ENCODE measurements at places on chromosomes 1 and 21. TPM values are rescaled to one million over a fixed set of nuclear protein-coding genes. Genes with fewer than 3 reads are reported as not detected.

DNA sequence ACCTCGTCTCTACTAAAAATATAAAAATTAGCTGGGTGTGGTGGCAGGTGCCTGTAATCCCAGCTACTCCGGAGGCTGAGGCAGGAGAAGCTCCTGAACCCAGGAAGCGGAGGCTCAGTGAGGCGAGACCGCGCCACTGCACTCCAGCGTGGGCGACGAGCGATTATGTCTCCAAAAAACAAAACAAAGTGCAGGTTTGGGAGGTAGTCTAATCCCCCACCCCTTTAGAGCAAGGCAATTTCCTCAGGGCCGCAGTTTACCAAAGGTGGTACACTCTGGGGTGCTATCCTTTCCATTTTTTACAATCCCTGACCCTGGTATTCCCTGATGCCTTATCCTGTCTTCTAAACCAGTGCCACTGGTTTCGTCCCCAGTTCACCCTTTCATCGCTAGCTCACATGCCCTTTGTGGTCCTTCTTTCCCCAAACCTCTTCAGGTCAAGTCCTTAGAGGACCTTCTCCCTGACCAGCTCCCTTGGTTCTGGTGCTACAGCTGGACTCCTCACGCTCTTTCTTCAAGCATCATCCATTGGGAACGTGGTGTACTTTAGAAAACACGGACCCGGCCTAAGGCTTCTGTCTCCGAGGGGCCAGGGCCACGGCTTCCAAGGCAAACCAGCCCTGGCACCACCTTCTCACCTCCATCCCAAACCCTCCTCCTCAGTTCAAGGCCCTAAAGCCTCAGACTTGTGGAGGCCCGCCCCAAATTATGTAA, 873 bp downstream of the IFT25 start:
- peak overlapping the region; percentile 92 for H3K4me3 ChIP-seq
- H3K27ac ChIP-seq = peak overlapping the region; percentile 78
- H3K36me3 ChIP-seq = no peaks in the 10 kb centered on the region
- no peaks in the 10 kb centered on the region for H3K27me3 ChIP-seq
- H3K4me1 ChIP-seq = peaks cover 3% of the 10 kb centered on the region
- DNase-seq = no peak

- H3K4me3 ChIP-seq = no peak overlapping the region
- H3K27me3 ChIP-seq = no peaks in the 10 kb centered on the region
- peaks cover 50% of the 10 kb centered on the region for H3K36me3 ChIP-seq
Observed at GRCh38 chr1:29156543-29157268, 25.0 kb downstream of the SRSF4 start.

GRCh38 chr1:212958175-212958574, 7.8 kb downstream of the VASH2 start:
- no peaks in the 10 kb centered on the region for H3K27me3 ChIP-seq
- peak overlapping the region; percentile 31 for H3K4me3 ChIP-seq
- H3K27ac ChIP-seq = peak overlapping the region; percentile 91

DNA sequence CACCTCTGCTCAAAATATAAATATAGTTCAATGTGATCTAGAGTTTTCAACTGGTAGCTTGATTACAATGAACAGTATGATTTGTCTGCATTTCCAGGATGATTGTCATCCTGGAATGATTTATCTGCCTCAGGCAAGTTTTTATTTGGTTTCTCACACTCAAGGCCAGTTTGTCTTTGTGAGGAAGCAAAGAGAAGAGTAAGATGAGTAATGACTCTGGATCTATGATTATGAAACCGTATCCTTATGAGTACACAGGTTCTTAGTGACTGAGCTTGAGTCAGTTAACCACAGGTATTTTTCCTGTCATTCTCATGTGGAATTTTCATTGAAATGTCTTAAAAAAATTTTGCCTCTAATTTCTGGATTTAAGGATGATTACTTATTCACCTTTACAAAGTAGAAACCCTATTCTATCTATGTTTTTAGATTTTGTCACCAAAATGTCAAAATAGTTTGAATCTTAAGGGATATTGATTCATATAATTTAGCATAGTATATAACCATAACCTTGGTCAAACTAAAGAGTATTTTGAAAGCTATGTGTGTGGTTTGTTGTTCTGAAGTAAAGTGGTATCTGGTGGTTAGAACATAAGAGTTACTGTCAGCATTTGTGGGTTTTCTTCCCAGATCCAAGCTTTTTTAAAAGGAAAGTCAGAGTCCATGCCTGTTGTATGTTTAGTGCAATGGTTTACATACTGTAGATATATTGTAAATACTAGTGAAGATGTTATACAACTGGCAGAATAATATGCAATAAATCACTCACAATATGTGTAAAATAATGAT, 145.0 kb downstream of the RASAL2 start:
- no peaks in the 10 kb centered on the region for H3K4me1 ChIP-seq
- H3K36me3 ChIP-seq = no peaks in the 10 kb centered on the region
- no peak overlapping the region for H3K27ac ChIP-seq
- no peaks in the 10 kb centered on the region for H3K27me3 ChIP-seq

DNA sequence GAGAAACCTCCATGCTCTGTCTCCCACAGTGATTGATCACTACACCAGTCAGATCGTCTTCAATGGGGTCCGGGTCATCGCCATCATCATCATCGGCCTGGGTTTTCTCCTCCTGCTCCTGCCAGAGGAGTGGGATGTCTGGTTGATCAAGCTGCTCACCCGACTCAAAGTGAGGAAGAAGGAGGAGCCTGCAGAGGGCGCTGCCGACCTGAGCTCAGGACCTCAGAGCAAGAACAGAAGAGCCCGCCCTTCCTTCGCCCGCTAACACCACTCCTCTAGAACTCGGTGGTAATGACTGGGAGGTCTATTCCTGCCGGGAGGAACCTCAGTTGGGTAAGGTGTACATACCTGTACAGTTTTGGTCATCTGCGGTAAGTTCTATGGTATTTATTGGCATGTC, 50.3 kb upstream of the COA6 start:
- no peak overlapping the region for H3K4me3 ChIP-seq
- no peak overlapping the region for H3K27ac ChIP-seq
- H3K27me3 ChIP-seq = no peaks in the 10 kb centered on the region
- peaks cover 5% of the 10 kb centered on the region for H3K4me1 ChIP-seq
- no peak for DNase-seq
- H3K36me3 ChIP-seq = no peaks in the 10 kb centered on the region

ZBTB8B gene
- 0.03 TPM for total RNA-seq

Measured in GM12878 (cell line).